ENCODE measurements at places on chromosomes 16 and 17. TPM values are rescaled to one million over a fixed set of nuclear protein-coding genes. Genes with fewer than 3 reads are reported as not detected.

The FSCN2 gene
- 2.4 TPM for total RNA-seq

The SLFN14 gene
- not detected for total RNA-seq

The CACNG3 gene
- not detected for total RNA-seq

DNA sequence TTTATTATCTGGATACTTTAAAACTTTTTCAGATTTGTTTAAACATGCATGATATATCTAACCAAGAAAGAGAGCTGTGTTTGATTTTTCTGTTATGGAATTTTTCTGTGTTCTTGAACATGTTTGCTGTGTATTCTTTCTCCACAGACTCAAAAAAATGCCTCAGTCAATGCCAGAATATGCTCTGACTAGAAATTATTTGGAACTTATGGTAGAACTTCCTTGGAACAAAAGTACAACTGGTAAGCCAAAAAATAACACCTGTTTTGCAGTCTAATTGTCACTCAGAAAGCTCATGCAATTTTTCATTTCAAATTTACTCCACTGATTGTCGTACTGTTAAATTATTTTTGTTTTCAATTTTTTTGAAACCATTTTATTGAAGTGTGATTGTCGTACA lies 15.3 kb upstream of the ABCC11 start:
- no peak for DNase-seq
- H3K27me3 ChIP-seq = no peaks in the 10 kb centered on the region
- no peak overlapping the region for H3K27ac ChIP-seq
- H3K4me1 ChIP-seq = no peaks in the 10 kb centered on the region
- H3K4me3 ChIP-seq = no peak overlapping the region

DNA sequence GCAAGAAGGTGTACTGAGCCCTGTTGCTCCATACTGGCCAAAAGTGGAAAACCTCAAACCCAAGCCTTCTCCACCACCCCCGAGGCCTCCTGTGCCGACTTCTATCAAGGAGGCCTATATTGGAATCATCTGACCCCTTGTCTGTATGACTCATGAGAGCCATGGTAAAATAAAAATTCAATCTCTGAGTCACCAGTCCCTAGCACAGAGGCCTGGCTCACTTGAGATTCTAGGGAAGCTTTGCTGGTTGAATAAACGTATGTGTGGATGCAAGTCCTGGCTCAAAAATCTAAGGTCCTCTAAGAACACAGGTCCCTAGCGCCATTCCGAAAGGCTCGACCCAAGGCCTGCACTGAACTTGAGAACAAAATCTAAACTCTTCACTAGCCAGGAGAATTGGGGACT lies 15.0 kb downstream of the NSMCE1 start:
- peaks cover 42% of the 10 kb centered on the region for H3K4me1 ChIP-seq
- no peaks in the 10 kb centered on the region for H3K27me3 ChIP-seq
- H3K4me3 ChIP-seq = no peak overlapping the region
- H3K27ac ChIP-seq = peak overlapping the region; percentile 42

DNA sequence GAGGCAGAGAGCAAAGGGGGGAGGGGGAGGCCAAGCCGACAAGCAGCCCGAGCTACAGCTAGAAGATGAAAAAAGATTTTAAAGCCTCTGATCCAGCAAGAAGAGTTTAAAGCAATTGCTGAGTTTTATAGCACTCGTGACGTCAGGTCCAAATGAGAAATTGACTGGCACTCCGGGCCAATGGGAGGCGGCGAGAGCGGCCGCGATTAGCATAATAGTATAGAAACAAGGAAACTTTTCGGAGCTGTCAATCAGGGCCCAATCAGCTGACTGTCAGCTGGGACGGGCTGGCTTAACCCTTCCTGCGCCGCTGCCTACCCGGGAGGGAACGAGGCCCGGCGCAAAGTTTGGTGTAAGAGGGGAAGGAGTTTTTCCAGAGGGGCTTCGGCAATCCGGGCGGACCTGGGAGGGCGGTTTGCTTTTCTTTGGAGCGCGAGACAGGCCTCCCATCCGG lies at the start of gene MAF:
TSS of gene MAF (minus strand) at position 100 of the 454 bp plus-strand sequence. CDS start 835 bp downstream, outside the sequence.
- peak; percentile 16 for DNase-seq
- no peaks in the 10 kb centered on the region for H3K4me1 ChIP-seq
- H3K27me3 ChIP-seq = peaks cover 67% of the 10 kb centered on the region
- H3K4me3 ChIP-seq = peak within 1 kb of the TSS; percentile 37
- H3K36me3 ChIP-seq = no peaks in the 10 kb centered on the region

DNA sequence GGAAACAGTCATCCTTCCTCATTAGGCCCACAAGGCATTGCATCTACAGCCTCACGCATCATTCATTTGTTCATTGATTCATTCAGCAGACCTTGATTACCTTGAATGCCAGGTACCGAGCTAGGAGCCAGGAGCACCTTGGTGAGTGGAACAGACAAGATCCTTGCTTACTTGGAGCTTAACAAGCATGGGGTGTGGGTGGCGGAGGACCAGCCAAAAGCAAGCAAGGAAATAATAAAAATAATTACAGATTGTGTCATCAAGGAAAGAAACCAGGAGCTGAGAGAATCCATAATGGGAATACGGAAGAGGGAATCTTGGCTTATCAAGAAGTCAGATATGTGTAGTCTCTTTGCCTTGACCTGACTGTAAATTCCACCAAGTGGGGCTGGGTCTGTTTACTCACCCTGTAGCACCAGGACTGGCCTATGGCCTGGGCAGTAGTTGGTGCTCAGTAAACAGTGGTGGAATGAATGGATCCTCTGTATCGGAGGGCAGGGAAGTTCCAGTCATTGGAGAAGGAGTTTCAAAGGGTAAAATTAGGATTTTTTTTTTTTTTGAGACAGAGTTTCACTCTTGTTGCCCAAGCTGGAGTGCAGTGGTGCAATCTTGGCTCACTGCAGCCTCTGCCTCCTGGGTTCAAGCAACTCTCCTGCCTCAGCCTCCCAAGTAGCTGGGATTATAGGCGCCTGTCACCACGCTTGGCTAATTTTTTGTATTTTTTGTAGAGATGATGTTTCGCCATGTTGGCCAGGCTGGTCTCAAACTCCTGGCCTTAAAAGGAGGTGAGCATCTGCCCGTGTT lies 157.7 kb downstream of the MSI2 start:
- H3K27ac ChIP-seq = peak overlapping the region; percentile 74
- no peak overlapping the region for H3K4me3 ChIP-seq
- DNase-seq = peak; percentile 71
- H3K36me3 ChIP-seq = no peaks in the 10 kb centered on the region

GRCh38 chr17:7421186-7421585 lies 1.1 kb downstream of the SPEM1 start:
- no peaks in the 10 kb centered on the region for H3K36me3 ChIP-seq
- H3K4me1 ChIP-seq = no peaks in the 10 kb centered on the region
- DNase-seq = no peak
- no peak overlapping the region for H3K27ac ChIP-seq

GRCh38 chr17:39170109-39170508 lies 4.1 kb upstream of the ARL5C start:
- H3K27ac ChIP-seq = no peak overlapping the region
- H3K4me3 ChIP-seq = no peak overlapping the region
- H3K27me3 ChIP-seq = no peaks in the 10 kb centered on the region
